Panc1 (cell line): ENCODE measurements at places on chromosomes 16 and 17. TPM values are rescaled to one million over a fixed set of nuclear protein-coding genes. Genes with fewer than 3 reads are reported as not detected.

Gene MYH11
- total RNA-seq, result 0.51 TPM

Gene CRYBA1
- total RNA-seq, result not detected

Gene MYO15A
- total RNA-seq, result 0.36 TPM

Gene TNFAIP1
- 55.8 TPM for total RNA-seq

Gene SLFN11
- 45.0 TPM for total RNA-seq

Gene GCGR
- 1.6 TPM for total RNA-seq

Gene GRAP
- total RNA-seq, result 0.21 TPM

Gene ACAP1
- total RNA-seq, result 2.7 TPM

Gene HSPB9
- not detected for total RNA-seq

Gene NPIPA7
- total RNA-seq, result 5.6 TPM

Gene TMEM238L
- total RNA-seq, result not detected

Gene AATK
- total RNA-seq, result 3.7 TPM

Gene SRSF2
- total RNA-seq, result 436 TPM

Gene DLX4
- total RNA-seq, result 11.2 TPM

Gene PKMYT1
- 105 TPM for total RNA-seq

Gene ASGR1
- total RNA-seq, result 1.3 TPM

Gene NHLRC4
- 4.0 TPM for total RNA-seq

Gene EPOP
- total RNA-seq, result 19.9 TPM

Gene KCTD19
- total RNA-seq, result 0.62 TPM

Gene RNF43
- total RNA-seq, result 4.7 TPM

Gene MYADML2
- total RNA-seq, result not detected

Gene SREBF1
- 230 TPM for total RNA-seq

Gene METTL22
- total RNA-seq, result 31.8 TPM

Gene SLC5A11
- total RNA-seq, result 0.13 TPM

Gene EVI2A
- not detected for total RNA-seq

Gene PLEKHH3
- 32.2 TPM for total RNA-seq

Gene BIRC5
- 119 TPM for total RNA-seq

Gene TEKT3
- not detected for total RNA-seq

Gene C16orf46
- 1.2 TPM for total RNA-seq

Gene MYH3
- 1.6 TPM for total RNA-seq

Gene B9D1
- 19.1 TPM for total RNA-seq

Gene PTGES3L
- total RNA-seq, result 0.74 TPM

Gene HSD11B2
- 0.77 TPM for total RNA-seq

Gene LRRC45
- 29.9 TPM for total RNA-seq

Gene INCA1
- total RNA-seq, result 1.7 TPM
